BJ (cell line): ENCODE measurements at places on chromosomes 4 and X.

GRCh38 chrX:103818842-103819619 lies 13.0 kb downstream of the RAB9B start:
- DNase-seq, result no peak

GRCh38 chrX:55714161-55714560 lies 3.4 kb upstream of the RRAGB start:
- no peak for DNase-seq

DNA sequence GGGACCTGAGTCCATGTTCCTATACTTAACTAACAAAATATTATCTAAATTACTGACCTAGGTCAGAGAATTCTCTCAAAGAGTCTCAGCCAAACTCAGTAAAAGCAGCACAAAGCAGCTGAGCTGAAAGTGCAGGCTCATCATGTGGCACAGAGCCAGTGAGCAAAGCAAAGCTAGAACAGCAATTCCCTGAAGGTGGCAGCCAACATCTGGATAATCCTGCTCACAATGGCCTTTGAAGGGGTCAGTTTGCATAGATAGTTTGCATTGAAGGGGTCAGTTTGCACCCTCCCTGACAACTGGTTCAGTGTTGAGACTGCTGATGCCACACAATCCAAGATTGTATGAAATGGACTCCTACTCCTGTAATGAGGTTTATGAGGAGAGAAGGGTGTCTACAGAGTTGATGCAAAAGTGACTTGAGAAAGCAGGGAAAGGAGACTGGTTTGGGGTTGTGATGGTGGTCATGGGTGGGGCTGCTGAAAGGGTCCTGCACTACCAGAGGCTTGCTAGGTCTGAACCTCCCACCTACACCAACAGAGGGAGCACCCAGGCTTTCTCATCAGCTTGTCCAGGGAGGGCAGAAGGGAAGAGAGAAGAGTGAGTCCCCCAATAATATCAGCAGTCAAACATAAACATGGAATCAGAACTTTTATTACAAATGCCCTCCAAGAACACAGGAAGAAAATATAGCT lies 39.7 kb downstream of the TRIM61 start:
- DNase-seq, result no peak

DNA sequence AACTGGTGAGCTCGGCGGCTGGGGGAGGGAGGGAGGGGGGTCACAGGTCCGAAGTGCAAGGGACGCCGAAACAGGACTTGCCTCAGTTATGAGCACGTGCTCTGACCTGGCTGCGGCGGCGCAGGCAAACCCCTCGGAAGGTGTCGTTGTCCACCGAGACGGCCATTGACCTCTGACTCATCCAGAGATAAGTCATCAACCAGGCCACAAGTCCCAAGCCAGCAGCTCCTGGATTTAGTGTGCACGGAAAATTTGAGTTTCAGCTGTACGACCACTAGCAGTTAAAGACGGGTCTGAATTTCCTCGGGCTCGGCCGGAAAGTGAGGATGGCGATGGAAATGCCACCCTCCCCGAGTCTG lies 674 bp downstream of the SH3D19 start:
- no peak for DNase-seq

DNA sequence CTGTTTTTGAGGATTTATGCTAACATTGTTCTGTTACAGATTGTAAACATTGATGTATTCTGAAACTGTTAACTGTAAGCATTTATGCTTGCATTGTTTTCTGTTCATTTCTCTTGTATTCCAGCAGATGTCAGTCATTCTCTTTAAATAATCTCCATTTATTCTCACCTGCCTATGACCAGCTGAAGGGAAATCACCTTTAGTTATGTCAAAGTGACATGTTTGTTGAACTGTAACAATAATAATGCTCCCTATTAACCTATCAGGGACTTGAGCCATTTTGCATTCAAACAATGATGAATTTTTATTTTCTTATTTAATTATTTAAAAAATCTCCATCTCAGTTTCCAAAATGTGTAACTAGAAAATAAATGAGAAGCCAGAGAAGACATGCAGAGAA lies 58.0 kb downstream of the SPCS3 start:
- DNase-seq, result no peak

DNA sequence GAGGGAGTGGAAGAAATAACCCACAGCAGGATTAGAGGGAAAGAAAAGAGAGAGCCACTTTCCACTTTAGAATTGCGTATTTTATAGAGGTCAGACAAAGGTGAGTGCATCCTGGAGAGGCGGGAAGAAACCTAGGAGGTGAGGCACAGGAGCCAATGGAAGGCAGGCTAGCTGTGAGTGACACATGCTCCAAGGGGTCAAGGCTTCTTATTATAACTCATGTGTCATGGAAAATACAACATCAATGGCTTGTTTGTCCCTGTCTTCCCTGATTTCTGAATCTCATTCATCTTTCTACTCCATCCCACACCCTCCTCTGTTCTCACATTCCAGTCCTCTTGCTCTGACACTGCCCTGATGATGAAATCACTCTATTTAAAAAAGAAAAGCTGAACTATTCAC lies 14.4 kb downstream of the ANXA3 start:
- peak; percentile 64 for DNase-seq

GRCh38 chr4:145694929-145695328 lies 15.0 kb downstream of the C4orf51 start:
- DNase-seq, result no peak
